ENCODE measurements at places on chromosomes 3 and 15.

GRCh38 chr3:88141458-88142083 is 8.2 kb upstream of the C3orf38 start:
- no peak for DNase-seq

DNA sequence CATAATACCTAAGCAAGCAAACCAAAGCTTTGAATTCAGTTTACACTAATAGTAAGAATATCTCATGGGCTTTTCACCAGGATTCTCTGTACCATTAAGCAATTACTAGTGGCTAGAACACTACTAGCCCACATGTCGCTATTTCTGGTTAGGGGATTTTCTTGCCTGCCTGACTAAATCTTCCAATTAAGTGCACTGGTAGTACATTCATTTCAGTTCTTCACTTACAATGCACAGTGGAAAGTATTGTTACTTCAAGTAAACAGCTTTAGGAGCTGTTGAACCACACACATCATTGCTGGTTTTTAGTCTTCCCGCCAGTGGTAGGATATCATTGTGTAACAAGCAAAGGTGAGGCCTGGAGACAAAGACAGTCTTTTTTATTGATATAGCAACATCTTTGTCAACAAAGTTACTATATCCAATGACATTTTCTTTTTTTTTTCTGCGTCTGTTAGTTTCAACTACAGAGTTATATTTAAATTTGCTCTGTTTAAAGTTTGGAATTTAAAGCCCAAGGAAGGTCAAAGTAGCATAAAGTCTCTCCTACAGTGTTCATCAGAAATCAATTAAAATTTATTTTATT is 826.8 kb upstream of the NR2F2 start:
- DNase-seq: no peak

- no peak for DNase-seq
These were observed 245.1 kb upstream of the LRTM1 start for GRCh38 chr3:55172913-55173312.

- no peak for DNase-seq
These were observed 1.2 kb downstream of the HAUS2 start for GRCh38 chr15:42549741-42550392.

GRCh38 chr15:73353734-73354133 is 15.0 kb downstream of the HCN4 start:
- DNase-seq: no peak

All from stimulated activated CD8-positive, alpha-beta memory T cell treated with anti-CD3 and anti-CD28 coated beads, Interleukin-15, amount 100 ng/mL, for 24 hours (primary cell).